Nucleus accumbens (tissue), 56 donors: ENCODE measurements at places on chromosomes 4 and X.

DNA sequence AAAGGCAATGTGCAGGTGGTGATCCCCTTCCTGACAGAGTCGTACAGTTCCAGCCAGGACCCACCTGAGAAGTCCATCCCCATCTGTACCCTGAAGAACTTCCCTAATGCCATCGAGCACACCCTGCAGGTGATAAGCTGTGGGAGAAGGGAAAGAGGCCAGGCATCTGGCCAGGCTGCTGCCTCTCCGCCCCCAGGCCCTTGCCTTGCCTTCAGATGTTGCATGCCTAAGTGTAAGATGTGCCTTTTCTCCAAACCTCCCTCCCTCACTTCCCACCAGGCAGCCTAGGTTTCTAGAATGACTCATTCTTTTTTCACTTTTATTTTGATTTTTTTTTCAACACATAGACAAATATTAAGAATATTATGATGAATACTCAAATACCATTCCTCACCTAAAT lies 12.2 kb upstream of the CDK16 start:
- no peak for DNase-seq

DNA sequence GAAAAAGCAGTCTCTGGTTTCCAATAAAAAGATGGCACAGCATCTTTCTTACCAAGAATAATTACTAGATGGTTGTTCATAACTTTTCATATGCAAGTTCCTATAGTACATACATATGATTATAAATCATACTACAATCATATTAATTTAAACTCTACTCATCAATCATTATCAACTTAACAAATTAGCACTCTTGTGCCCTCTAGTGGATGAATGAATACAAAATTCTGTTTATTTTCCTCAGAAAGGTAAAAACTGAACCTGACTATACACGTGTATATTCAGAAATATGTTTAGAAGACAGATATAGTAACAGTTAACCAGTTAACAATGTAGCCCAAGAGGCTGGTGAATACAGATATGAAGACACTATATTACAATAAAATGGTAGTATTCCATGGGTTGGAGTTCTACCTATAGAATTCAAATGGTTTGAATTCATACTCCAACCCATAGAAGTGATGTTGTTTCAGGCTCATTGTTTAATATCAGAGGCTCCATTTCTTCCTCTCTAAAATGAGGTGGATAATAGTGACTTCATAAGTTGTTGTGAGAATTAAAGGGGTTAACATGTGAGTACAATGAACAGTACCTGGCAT lies 100.0 kb downstream of the ADAMTS3 start:
- DNase-seq, result no peak

- no peak for DNase-seq
These were observed 36.4 kb upstream of the CT47C1 start for GRCh38 chrX:119036107-119037029.

GRCh38 chr4:158760866-158761265 lies 8.0 kb upstream of the FNIP2 start:
- DNase-seq, result no peak

DNA sequence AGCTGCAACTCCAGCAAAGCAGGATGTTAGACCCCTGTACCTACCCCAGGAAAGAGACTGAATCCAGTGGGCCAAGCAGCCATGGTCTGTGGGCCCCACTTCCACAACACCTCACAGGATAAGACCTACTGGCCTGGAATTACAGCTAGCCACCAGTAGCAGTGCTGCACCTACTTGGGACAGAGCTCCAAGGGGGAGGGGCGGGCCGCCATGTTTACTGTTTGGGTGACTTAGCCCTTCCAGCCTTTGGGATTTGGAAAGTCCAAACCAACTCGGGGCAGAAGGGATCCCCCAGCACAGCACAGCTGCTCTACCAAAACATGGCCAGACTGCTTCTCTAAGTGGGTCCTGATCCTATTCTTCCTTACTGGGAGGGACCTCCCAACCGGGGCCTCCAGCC lies 9.1 kb upstream of the TMSB15B start:
- no peak for DNase-seq
